Neural crest cell (in vitro differentiated cells): ENCODE measurements at places on chromosomes 16 and 17. TPM values are rescaled to one million over a fixed set of nuclear protein-coding genes. Genes with fewer than 3 reads are reported as not detected.

The NAGS gene
- 0.93 and 1.1 TPM in 2 replicates for total RNA-seq

The TBC1D3 gene
- total RNA-seq, result not detected in 2 replicates

The TP53TG3F gene
- total RNA-seq, result not detected in 2 replicates

The DPEP2 gene
- not detected in 2 replicates for total RNA-seq

The SDR42E2 gene
- not detected in 2 replicates for total RNA-seq
